Body of pancreas (tissue), 4 donors: ENCODE measurements at places on chromosomes 12 and 14. TPM values are rescaled to one million over a fixed set of nuclear protein-coding genes. Genes with fewer than 3 reads are reported as not detected.

The PABPN1 gene
- 28.8 TPM for total RNA-seq

DNA sequence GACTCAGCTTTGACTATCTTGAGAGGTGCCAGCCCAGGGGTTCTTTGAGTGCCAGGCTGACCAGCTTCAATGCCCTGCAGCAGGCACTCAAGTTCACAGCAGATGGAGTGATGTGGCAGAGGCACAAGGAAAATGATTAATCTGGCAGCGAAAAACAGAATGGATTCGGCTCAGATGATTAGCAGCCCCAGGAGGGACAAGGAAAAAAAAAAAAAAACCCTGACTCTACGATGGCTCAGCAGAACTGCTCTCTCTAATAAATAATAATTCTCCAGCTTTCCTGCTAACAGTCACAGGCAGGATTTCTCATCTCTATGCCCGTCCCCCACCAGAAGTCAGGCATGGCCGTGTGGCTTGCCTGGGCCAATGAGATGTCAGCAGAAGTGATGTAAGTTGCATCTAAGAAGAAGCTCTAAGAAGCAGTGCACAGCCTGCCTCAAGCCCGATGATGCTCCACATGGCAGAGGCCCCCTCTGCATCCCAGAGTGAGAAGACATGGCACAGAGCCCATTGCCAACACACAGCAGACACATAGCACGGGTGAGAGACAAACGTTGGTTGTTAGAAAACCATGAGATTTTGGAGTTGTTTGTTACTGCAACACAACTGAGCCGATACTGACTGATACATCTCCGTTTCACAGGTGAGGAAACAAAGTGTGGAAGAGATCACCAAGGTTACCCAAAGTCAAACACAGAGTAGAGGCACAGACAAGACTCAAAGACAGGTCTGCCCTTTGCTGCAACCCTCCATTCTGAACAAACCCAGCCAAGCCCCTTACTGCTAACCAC is 111.0 kb downstream of the SCARB1 start:
- DNase-seq, result no peak

The SRSF9 gene
- total RNA-seq, result 93.9 TPM

- DNase-seq, result no peak
Observed at GRCh38 chr14:88276923-88277596, 46.0 kb downstream of the KCNK10 start.

DNA sequence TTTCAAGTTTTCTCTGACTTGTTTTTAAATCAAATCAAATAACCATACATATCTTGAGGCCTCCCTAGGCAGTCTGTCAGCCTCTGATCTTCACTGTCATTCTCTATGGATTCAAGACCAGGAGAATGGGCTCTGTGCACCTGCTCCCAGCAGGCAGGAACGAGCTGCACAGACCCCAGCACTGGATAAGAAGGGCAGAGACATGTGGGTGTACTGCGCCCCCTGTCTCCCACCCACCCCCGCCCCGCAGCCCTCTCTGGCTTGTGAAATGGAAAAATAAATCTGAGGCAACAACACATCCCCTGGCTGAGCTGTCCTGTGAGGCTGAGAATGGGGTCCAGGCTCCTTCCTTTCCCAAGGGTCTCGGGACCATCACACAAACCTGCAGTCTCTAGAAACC is 26.3 kb downstream of the CLMN start:
- no peak for DNase-seq

GRCh38 chr12:116338064-116338846 is 60.8 kb upstream of the MED13L start:
- no peak for DNase-seq

The TULP3 gene
- 7.8 TPM for total RNA-seq
